Urothelium cell line (cell line): ENCODE measurements at places on chromosomes 1 and 21.
A peak's percentile ranks its signal among the peaks of the same experiment; 100 is the strongest.

GRCh38 chr1:117630423-117630998, 24.7 kb downstream of the TENT5C start:
- DNase-seq: no peak

DNA sequence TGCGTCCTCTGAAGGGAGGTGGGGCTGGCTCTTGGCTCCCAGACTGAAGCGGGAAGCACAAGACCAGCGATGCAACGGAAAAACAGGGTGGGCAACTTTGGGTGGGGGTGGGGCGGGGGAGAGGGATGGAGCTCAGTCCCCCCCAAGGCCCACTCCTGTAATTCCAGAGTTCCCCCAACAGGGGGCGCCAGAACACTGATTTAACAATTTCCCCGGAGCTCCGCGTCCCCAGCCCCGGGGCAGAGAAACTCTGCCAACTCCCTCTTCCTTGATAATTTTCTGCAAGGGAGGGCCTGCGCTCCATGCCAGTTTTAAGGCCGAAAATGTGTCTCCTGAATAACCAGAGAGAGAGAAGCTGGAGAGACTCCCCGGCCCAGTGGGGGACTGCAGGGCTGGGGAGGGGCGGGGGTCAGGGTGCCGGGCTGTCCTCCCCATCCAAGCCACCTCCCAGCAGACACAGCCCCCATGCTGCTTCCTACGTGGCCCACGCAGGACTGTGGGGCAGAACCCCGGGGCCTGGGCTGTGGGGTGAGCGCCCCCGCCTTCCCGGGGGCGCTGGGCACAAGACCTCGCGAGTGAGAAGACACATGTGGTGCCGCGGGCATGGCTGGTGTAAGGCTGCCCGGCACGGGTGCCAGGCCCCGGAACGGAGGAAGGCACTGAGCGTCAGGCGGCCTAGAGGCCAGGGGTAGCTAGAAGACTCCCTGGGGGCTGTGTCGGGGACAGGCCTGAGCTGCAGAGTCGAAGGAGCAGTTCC, 51.4 kb downstream of the KIF21B start:
- DNase-seq: peak; percentile 75

DNA sequence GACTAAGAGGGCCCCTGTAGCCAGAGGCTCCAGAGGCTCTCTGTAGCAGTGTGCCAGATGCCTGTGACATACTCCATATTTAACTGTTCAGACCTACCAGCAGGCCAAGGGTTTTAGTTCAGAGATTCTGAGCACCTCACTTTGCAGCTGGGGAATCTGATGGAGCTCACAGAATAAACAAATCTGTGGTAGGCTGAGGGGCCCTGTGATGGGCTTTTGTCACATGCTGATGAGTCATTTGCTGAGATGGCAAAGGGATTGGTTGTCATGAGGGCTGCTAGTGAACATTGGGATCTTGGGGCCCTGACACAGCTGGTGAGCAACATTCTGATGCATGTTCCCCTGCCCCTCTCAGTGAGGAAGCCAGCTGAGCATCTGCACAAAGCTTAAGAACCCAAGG, 482.2 kb downstream of the CAMTA1 start:
- no peak for DNase-seq

- DNase-seq: no peak
Measured at GRCh38 chr1:216710598-216711333, 12.5 kb downstream of the ESRRG start.

DNA sequence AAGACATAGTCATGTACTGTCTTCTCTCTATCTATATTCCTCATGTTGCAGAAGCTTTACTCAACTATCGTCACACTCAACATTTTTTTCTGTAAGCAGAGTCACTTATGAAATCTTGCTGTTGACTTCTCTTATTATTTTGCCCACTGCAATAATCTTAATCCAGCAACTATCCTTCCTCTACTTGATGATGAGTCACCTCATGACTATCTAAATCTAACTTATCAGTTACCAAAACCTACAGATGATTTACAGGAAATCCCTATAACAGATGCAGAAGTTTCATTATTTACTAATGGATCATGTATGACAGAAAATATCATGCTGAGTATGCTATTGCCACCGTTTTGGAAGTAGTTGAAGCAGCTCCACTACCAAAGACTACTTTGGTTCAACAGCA, 378.9 kb downstream of the DUSP10 start:
- DNase-seq: no peak

- no peak for DNase-seq
Measured at GRCh38 chr1:209458921-209459320, 124.6 kb upstream of the CAMK1G start.

DNA sequence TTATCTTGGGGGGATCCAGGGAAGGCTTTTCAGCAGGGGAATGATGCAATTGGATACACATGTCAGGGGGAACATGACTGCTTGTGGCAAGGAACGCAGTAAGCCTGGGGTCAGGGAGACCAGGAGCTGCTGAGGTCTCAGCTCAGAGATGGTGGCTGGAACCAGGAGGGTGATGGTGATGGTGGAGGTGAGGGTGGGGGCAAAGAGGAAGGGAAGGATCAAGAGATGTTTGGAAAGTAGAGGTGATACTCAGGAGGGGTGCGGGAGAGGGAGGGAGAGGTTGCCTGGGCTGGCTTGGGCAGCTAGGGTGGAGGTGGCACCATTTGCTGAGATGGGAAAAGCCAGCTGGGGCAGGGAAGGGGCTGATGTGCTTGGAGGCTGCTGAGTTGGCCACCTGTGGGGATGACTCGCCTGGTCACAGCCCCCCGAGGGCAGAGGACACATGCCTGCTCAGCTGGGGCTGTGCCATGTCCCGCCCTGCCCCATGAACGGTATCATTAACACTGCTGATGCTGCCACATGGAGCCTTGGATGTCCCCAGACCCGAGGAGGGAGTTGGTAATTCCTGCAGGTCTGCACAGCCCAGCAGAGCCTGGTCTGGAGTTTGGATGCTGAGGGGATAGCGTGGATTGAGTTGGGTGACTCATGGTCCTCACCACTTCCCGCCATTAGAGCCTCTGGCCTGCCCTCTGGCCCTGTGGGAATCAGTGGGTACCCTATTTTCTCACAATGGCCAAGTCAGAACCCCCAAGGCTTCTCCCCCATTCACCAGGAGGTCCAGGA, 6.3 kb upstream of the PADI1 start:
- no peak for DNase-seq

- DNase-seq: no peak
Measured at GRCh38 chr1:26097696-26098095, 13.9 kb upstream of the PDIK1L start.

GRCh38 chr21:32198384-32198783, 80.5 kb downstream of the MIS18A start:
- no peak for DNase-seq

DNA sequence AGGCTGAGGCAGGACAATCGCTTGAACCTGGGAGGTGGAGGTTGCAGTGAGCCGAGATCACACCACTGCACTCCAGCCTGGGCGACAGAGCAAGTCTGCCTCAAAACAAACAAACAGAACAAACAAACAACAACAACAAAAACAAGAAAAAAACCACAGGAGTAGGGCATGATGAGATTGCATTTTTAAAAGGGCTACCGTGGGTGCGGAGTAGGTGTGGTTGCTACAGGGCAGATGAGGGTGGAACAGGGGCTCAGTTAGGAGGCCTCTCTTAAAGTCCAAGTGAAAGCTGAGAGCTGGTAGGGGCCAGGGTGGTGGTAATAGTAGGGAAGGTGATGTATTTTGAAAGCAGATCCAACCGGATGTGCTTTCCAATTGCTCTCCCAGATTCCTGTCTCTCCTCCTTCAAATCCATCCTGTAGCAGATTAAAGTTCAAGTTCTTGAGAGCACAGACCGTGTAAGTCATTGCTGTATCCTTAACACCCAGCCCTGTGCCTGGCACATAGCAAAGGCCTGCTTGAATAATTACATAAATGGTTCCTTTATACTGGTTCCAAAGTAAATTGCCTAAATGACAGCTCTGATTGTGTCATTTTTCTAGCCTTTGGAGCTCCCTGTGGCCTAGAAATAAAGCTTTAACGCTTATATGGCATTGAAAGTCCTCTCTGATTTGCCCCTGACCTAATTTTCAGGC, 4.2 kb upstream of the LINGO4 start:
- no peak for DNase-seq

DNA sequence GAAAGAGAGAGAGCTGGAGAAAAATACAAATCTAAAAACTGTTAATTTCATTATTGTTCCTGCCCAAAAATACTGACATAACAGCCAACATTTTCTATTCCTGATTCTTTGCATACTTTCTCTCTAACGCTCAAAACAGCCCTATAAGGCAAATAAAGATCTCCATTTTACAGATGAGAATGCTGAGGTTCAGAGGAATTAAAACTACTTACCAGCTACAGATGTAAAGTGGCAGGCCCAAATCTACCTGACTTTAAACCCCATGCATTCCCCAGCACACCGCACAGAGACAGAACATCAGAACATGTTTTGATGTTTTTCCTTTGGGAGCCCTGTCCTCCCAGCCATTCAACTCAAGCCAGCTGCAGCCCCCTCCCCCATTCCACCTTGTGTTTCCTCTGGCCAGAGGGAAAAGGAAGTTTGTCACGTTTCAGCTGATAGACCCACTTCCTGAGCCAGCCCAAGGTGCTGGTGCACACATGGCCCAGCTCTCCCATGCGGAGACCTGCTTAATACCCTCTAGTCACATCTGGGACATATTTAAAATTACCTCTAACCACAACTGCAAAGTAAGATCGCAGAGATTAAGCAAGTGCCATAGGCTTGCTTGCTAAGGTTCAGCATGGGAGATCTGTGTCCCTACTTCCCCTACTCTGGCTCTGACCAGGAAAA, 133.1 kb upstream of the NFIA start:
- DNase-seq: no peak

GRCh38 chr1:237139732-237140131, 97.7 kb downstream of the RYR2 start:
- DNase-seq: no peak

GRCh38 chr1:17314491-17314971, 6.5 kb downstream of the PADI4 start:
- DNase-seq: no peak

DNA sequence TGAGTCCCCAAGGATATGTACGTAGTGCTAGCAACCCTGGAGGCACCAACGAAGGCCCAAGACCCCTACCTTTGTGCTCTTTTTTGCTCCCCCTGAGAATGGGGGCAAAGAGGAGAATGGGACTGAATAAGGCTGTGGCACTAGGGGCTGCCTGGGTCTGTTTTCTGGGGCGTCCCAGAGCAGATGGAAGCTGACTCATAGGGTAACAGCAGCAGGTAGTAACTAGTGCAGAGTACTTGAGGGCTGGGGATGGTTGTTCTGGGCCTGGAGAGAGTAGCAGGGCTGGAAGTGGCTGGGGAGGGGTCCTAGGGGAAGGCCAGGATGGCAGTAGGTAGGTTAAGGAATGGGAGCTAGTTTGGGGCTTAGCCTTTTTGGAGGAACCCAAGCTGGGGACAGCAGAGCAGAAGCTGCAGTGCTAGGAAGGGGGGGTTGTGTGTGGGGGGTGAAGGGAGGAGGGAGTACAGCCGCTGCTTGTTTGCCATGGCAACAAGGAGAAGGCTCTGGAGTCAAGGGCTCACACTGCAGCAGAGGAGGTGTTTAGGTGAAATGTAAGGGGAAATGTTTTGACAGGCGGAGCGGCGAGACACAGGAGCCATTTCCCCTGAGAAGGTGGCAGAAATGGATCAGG, 1.8 kb downstream of the NCDN start:
- DNase-seq: no peak

GRCh38 chr1:1491601-1492000, 20.0 kb downstream of the ATAD3B start:
- DNase-seq: no peak

- no peak for DNase-seq
Measured at GRCh38 chr1:30286241-30286987, 437.0 kb downstream of the MATN1 start.

DNA sequence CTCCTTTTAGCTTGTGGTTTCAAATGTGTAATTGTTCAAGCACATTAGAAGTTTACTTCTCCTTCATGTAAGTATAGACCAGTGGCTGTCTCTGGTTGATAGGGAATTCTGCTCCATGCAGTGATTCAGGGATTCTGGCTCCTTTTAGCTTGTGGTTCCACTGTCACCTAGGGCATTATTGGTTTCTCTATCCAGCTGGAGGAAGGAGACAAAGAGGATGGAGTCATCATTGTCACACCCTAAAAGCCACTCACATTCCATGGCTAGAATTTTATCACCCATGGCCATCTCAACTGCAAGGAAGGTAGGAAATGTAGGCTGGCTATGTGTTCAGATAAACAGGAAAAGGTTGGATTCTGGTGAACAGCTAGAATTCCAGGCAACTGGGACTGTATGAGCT, 131.2 kb downstream of the URB2 start:
- DNase-seq: no peak

DNA sequence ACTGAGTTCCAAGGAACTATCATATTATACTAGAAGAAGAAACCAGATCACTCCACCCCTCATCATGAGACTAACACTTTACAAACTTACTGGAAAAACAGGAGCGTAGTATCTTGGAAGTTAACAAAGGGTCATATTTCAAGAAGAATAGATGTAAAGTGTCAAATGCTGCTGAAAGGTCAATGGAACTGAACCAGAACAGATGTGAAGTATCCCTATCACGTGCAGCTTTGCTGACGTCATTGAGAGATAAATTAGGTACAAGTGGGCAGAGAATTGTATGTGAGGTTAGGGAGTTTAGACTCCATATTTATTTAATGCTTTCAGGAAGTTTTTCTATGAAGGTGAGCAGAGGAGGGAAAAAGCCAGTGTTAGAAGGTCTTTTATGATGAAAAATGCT, 483.0 kb downstream of the NCAM2 start:
- DNase-seq: no peak

- DNase-seq: no peak
Measured at GRCh38 chr1:40892354-40892753, 30.2 kb upstream of the CITED4 start.

- DNase-seq: no peak
Measured at GRCh38 chr1:53015508-53015860, 46.5 kb upstream of the PODN start.

DNA sequence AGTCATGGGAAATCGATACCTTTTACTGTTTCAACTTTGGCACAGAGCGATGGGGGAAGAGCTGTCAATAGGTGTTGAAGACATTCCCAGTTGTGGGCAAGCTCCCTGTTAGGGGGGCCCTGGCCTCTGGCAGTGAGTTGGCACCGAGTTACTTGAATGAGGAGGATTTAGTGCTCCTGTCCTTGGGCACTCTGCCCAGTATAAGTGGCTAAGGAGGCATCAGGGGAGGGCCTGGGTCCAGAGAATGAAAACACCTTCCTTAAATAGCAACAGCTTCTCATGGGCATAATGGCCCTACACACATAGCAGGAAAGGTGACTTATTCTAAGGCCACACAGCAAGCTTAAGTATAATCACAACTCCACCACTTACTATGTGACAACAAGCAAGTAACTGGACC, 664.4 kb downstream of the PTPRU start:
- no peak for DNase-seq

- no peak for DNase-seq
Measured at GRCh38 chr1:94396356-94397010, 21.7 kb upstream of the ABCD3 start.

- no peak for DNase-seq
Measured at GRCh38 chr1:224805889-224806288, 123.6 kb upstream of the DNAH14 start.
